Right renal pelvis (tissue), 4 donors: ENCODE measurements at places on chromosomes 12 and 14. TPM values are rescaled to one million over a fixed set of nuclear protein-coding genes. Genes with fewer than 3 reads are reported as not detected.

DNA sequence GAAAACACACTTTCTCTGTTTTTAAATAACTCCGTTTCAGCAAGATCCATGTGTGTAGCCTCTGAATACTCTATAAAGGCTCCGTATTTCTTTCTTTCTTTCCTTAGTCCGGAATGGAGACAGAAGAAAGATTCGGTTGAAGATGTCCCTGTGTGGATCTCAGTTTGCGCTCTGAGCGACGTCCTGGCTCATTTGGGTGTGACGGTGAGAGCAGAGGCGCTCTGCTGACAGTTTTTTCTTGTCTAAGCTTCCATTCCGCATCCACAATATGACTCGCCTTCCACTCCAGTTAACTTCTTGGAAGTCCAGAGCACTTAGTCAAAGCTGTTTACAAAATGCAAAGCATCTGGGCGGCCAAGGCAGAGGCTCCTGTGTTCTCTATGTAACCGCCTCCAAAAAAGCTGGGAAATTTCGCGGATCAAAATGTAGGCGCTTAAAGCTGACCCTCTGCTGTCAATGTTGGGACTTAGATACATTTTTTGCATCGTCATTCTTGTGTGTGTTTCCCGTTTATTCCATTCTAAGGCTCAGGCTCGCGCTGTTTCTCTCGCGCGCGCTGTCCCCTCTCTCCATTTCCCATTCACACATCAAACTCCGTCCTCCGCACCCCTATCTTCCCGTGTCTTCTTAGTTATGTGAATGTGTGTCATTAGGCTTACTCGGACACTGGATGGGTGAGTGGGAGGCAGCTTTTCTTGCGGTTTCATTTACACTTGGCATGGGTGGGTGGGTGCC is 880 bp upstream of the FLRT2 start:
- DNase-seq, result no peak

DNA sequence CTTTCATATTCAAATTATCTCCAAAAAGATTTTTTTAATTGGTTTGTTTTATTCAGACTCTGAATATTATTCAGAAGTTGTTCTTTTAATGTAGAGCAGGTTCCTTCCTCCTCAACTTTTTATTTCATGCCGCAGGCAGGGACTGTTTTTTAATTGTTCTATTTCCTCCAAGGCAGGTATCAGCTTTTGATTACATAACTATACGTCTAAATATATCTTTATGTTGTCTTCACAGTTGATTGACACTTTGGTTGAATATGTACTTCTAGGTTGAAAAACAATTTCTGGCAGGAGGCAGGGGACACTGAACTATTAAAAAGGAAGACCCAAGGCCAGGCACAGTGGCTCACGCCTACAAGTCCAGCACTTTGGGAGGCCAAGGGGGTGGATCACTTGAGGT is 82.5 kb downstream of the HECTD4 start:
- no peak for DNase-seq

GRCh38 chr14:35352274-35353233 is 52.0 kb downstream of the NFKBIA start:
- no peak for DNase-seq

GRCh38 chr14:100283984-100284881 is 22.0 kb downstream of the SLC25A29 start:
- no peak for DNase-seq

GRCh38 chr12:46461907-46462640 is 89.5 kb upstream of the SLC38A2 start:
- DNase-seq, result no peak

DNA sequence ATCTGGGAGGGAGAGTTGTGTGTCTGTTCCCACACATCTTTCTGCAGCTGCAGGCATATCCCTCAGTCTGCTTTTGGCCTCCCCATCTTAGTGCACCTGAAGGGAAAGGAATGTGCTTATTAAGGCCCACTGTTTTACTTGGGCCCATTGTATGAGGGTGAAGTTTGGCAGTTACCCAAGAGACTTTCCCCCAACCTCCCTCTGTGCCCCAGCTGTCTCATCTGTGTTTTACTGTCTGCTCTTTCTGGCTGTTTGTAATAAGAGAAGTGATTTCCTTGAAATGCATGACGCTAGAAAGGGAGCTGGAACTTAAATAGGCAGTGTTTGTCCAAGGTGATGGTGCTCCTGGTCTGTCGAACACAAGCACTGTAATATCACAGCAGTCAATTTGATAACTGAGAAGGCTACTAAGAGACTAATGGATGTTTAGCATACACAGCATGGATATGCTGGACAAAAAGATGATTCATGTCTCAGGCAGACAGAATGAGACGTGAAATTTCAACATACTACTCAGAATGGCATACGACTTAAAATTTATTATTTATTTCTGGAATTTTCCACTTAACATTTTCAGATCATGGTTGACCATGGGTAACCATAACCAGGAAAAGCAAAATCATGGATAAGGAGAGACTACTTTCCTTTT is 43.6 kb downstream of the FSCB start:
- DNase-seq, result no peak

Gene KRT82
- polyA plus RNA-seq, result not detected
